HAP-1 (cell line): ENCODE measurements at places on chromosomes 5 and 9.

DNA sequence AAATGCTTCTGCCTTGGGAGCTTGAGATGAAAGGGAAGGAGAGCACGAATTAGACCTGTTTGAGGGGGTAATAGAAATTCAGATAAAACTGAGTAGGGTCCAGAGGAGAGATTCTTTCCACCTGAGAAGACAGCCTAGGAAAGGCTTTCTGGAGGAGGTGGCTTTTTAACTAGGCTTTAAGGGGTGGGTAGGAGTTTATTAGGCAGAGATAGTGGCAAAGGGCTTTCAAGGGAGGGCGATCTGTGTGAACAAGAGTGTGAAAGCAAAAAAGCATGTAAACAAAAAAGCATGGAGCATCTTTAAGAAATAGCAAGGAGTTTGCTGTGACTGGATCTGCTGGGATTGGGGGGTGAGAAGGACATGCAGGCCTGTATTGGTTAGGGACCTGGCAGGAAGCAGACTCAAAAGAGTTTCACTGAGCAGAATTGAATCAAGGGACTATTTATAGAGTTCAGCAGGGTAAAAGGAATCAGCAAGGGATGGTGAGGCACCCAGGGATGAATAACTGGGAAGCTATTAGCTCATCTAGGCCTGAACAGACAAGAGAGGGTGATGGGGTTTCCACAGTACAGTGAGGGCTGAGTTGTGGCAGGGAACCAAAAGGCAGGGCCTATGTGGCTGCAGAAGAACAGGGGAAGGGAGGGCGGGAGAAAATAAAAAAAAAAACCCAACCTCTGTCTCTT lies 18.8 kb downstream of the SLC1A1 start:
- no peak for DNase-seq

- peak; percentile 52 for DNase-seq
Measured at GRCh38 chr9:27473111-27473529, 51.0 kb upstream of the IFNK start.

DNA sequence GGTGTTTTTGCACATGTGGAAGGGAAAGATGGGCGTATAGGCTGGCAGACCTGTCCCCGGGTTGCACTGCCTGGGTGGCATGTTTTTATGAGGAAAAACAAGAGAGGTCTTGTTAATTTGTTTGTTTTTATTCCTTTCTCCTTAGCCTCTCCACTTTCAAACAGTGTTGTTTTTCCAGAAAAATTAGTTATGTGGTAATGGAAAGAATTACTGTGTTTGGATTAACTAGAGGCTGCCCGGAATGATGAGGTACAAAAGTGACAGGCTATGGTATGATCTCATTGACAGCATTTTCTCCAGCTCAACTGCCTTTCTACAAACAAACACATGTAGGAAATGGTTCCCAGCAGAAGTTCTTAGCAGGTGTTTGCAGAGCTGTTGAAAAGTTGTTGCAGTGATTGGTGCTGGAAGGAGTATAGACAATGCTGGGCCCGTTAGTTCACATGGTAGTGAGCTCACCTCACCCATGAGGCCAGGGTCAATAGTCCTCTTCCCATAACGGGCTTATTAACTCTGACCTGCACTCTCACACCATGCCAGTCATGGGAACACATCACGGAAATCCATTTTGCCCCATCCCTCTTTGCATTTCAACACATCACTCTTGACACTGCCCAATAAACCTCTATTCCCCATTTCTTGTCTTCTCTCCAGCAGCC lies 111.3 kb upstream of the SAP30L start:
- no peak for DNase-seq

DNA sequence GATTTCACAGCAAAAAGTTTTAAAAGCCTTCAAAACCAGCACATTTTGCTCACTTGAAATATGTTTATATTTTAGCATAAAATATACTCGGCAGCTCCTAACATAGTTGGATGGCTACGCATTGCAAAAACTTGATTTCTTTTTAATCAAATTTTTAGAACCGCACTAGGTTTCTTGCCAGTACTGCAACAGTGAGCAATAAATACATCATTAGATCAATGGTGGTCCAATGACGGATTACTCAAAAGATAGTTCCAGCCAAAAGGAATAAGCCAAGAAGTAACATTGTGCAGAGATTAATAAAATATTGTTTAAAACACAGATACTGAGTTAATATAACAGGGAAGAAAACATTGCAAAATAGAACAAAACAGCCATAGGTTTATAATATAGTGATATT lies 5.5 kb downstream of the MARCHF3 start:
- DNase-seq, result no peak

DNA sequence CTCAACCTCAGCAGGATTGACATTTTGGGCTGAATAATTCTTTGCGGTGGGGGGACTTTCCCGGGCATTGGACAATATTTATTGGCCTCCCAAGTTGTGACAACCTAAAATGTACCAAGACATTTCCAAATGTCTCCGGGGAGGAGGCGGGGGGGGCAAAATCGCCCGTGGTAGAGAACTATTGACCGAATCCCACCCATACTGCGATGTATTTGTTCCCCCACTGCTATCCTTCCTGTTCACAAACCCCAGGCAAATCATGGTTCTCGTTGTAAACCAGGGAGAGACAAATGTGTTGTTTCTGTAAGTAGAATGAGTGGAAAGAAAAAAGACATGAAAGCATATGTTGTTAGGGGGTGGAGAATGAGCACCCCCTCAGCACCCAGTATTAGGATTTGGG lies 141.9 kb downstream of the PSAT1 start:
- DNase-seq, result peak; percentile 42

DNA sequence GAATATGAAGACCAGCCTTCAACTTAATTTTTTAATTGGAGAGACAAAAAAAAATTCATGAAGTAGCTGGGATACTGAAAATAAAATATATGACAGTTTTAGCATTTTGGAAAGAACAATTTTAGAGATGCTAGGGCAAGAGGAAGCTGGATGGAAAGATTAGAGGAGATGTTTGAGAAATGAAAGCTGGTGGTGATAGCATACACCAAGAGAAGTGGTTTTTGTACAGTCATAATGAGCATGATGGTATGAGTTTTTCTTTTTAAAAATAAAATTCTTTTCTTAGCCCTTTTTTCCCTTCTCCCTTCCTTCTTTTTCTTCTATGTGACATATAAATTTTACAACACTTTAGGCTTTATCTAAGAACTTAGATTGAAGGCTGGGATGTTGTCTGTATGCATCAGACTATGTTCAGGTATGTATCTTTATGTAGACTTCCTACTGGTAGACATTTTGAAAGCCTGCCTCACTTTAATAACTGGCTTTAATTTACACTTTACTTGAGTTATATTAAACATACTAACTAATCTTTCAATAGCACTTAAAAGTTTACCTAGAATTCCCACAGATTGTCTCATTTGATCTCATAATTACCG lies 522.5 kb downstream of the TLE4 start:
- no peak for DNase-seq

GRCh38 chr9:109206670-109207069 lies 39.6 kb upstream of the FRRS1L start:
- no peak for DNase-seq

DNA sequence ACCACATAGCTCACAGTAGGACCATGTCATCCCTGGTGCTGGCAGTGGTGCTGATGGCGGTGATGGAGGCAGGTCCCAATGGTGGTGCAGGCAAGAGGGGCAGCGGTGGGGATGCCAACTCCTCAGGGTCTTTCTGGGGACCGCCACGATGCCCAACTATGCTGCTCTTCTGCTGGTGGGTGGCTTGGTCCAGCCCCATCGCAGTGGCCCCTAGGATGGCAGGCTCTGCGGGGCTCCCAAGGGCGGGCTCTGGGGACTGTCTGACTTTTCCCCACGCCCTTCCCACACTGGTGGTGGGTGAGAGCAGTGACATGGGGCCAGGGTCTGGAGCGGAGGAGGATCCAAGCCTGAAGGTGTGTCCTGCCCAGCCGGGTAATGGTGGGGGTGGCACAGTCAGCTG lies 288.9 kb upstream of the RIOK2 start:
- no peak for DNase-seq

GRCh38 chr5:129743541-129744187 lies 4.2 kb upstream of the MINAR2 start:
- DNase-seq, result no peak

- no peak for DNase-seq
Measured at GRCh38 chr5:87390075-87390474, 22.7 kb downstream of the CCNH start.

GRCh38 chr9:107963246-107963645 lies 473.7 kb upstream of the KLF4 start:
- no peak for DNase-seq

DNA sequence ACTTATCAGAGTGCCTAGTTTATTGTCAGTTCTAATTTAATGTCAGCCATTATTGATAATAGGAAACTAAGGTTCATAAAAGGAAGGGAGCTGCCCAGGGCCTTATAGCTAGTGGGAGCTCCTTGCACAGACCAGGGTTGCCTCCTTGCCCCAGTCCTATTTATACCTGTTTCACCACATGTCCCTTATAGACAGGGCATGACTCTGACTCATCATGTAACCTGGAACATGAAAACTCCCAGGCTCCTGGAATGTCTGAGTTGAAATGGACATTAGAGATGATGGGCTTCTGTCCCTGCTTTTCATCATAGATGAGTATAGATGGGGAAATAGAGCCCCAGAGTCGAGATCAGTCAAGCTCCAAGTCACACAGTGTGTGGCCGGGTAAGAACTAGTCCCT lies 21.1 kb downstream of the FAT2 start:
- DNase-seq, result no peak

DNA sequence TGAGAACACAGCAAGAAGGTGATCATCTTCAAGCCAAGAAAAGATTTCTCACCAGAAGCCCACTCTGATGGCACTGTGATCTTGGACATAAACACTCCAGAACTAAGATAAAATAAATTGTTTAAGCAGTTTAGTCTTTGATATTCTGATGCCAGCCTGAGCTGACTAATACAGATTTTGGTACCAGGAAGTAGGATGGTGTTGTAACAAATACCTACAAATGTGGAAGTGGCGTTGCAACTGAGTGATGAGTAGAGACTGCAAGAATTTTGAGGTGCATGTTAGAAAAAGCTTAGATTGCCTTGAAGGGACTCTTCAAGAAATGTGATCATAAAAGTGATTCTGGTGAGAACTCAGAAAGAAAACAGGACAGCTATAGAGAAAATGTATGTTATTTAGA lies 592.4 kb upstream of the DAB2 start:
- no peak for DNase-seq

GRCh38 chr5:77028631-77029375 lies 1.4 kb upstream of the AGGF1 start:
- no peak for DNase-seq

DNA sequence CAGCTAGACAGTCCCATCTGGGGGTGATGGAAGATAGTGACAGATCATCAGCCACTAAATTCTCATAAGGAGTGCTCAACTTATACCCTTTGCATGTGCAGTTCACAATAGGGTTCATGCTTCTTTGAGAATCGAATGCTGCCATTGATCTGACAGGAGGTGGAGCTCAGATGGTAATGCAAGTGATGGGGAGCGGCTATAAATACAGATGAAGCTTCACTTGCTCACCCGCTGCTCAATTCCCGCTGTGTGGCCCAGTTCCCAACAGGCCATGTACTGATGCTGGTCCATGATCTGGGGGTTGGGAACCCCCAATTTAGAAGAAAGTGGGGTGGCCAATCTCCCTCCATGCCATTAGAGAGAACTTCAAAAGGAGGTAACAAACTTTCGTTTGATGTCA lies 44.9 kb upstream of the ZNF462 start:
- DNase-seq, result no peak
